ENCODE measurements at places on chromosomes 13 and 19.

DNA sequence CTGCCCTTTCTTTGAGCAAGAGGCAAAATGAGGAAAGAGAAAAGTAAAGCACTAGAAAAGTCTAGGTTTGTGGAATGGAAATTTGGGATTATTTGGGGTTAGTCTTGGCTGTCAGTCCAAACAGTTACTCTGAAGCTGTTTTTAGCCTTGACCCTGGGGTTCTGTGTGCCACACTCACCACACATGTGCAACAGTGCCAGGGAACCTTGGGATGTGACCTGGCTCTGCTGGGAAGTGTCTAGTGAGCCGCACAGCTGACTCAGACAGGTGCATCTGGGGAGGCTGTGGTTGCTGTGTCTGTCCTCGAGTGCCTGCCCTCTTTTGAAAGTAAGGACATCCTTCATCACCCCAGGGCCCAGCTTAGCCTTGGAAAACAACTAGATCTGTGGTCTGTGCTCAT lies 15.8 kb downstream of the MICOS13 start:
- no peak for DNase-seq

DNA sequence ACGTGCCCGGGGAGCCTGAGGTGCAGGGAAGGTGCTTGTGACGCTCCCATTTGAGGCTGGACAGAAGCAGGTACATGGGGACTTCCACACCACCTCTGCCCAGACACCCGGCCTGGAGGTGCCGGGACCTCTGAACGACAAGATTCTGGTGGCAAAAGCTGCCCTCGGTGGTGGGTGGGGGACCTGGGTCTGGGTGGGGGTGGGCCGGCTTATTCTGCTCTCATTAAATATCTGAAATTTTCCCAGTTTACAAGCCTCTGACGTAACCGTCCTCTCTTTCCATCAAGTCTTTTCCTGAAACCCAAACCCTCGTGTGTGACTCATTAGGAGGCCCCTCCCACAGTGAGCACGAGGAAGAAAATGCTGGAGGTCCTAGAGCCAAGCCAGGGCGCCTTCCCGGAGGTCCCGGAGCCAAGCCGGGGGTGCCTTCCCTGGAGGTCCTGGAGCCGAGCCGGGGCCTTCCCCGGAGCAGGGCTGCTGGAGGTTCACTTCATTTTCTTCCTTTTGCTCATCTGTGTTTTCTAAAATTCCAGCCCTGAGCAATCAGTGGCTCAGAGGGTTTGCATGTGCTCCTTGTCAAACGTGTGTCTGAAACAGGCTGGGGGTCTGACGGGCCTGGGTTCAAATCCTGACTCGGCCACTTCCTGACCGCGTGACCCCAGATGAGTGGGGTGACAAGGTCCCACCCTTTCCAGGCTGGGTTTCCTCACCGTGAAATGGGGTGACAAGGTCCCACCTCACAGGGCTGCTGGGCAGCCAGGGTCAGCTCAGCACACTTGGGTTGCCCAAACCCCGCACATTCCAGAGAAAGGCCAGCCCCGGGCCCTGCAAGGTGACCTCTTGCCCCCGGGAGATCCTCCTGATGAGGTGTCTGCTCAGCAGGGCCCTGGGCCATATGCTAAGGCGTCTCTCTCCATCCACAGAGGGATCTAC lies 10.0 kb downstream of the CFD start:
- DNase-seq, result no peak

- no peak for DNase-seq
Measured at GRCh38 chr19:46999878-47000277, 19.8 kb upstream of the NPAS1 start.

- no peak for DNase-seq
Measured at GRCh38 chr19:38209152-38209551, 14.9 kb downstream of the DPF1 start.

DNA sequence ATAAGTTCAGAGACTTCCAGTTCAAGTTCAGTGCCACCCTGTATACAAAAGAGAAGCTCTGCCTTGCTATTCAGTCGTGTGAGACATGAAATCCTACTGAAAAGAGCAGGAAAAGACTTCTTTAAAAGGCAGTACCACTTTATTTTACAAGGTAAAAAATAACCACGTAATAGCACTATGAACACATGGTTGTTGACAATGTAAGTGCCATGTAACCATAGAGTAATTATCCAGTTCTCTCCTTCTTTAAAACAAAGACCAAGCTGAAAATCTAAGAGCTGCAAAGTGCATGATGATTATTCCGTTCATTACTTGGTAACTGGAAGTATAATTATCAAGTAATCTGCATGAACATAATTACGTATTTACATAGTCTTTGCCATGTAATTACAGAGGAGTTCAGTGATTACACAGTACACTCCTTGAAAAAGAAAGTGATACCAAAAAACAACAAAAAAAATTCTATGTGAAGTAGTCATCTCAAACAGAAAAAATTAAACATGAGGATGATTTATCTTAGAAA lies 288.7 kb downstream of the EFNB2 start:
- no peak for DNase-seq

DNA sequence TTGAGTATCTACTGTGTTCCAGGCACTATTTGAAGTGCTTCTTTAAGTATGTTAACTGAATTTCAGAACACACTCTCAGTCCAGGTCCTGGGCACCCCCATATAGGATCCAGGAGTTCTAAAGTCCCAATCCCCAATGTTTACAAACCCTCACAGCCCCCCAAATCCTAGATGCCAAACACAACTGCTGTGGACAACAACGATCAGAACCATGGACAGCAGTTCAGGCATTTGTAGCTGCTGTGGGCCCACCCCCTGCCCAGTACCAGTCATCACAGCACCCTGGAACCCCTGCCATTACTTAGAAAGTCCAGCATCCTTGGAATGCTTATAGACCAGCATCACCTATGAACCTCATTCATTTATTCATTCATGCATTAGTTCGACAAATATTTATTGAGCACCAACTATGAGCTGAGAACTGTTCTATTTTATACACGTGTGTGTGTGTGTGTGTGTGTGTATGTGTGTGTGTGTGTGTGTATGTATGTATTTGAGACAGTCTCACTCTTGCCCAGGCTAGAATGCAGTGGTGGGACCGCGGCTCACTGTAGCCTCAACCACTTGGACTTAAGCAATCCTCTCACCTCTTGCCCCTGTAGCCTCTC lies 19.3 kb upstream of the SDHAF1 start:
- DNase-seq, result no peak

- DNase-seq, result no peak
Measured at GRCh38 chr13:71879129-71879535, 12.1 kb upstream of the DACH1 start.

- no peak for DNase-seq
Measured at GRCh38 chr13:39347926-39348901, 254.8 kb downstream of the LHFPL6 start.

- DNase-seq, result no peak
Measured at GRCh38 chr19:28171983-28172382, 1041.0 kb downstream of the UQCRFS1 start.

All from activated T-helper 1 cell treated with Interleukin-2 at 50 U/mL for 16 hours (primary cell).